Activated naive CD4-positive, alpha-beta T cell treated with anti-CD3 and anti-CD28 coated beads for 36 hours (primary cell): ENCODE measurements at places on chromosomes 3 and 15. TPM values are rescaled to one million over a fixed set of nuclear protein-coding genes. Genes with fewer than 3 reads are reported as not detected.

DNA sequence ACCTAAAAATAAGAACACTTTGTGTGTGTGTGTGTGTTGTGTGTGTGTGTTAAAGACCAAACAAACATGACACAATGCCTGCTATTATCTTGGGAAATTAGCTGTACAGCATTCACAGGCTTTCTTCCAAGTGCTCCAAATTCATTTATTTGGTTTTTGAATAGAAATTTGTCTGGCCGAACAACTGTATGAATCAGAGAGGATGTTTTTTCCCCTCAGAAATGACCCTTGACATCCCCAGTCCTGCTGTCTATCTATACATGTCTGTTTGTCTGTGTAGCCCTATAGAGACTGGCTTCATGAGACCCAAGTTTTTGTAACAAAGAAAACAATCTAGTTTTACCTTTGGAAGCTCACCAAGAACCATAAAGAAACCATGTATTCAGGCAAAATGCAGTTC, 549.8 kb downstream of the NSUN3 start:
- DNase-seq, result no peak

The CSPG5 gene
- 0.19 TPM for total RNA-seq

- no peak for DNase-seq
These were observed 97.9 kb downstream of the NAALADL2 start for GRCh38 chr3:174957081-174957480.

The NME9 gene
- total RNA-seq, result 2.4 TPM

The GOLGA6L4 gene
- total RNA-seq, result 0.76 TPM

DNA sequence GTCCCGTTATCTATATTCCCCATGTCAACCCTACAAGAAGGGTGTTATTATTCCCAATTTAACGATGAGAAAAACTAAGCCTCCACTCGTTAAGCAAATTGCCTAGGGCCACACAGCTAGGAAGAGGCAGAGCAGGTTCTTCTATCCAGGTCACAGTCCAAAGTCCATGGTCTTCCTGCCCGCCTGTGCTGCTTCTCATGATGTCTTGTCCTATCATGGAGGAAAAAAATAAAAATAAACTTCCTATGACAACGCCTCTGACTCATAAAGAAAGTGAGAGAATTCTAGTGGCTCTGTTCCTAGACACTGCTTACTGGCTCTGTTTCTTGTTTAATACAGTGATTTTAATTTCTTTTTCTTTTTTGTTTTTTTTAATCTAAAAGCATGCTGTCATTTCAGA, 9.7 kb downstream of the COL8A1 start:
- DNase-seq, result no peak

The KNG1 gene
- not detected for total RNA-seq

- no peak for DNase-seq
These were observed 360.1 kb upstream of the THRB start for GRCh38 chr3:24854748-24855147.

DNA sequence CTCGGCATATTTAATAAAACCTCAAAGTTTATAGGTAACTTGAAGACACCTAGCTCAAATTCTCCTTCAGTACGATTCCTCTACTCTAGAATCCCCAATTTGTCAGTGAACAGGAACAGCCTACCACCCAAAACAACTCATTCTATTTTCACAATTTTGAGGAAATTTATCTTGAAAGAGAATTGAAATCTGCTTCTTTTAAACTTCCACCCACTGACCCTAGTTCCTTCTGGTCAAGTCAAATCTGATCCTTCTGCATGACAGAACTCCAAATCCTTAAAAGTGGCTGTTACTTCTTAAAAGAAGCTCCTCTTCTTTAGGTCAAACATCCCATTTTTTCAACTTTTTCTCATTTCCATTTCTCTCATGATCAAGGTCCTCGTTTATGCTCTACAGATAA, 4.4 kb downstream of the GABPB1 start:
- no peak for DNase-seq

- no peak for DNase-seq
These were observed 74.1 kb downstream of the GAP43 start for GRCh38 chr3:115697263-115698053.

The FBXO40 gene
- not detected for total RNA-seq

The PATL2 gene
- 6.3 TPM for total RNA-seq

DNA sequence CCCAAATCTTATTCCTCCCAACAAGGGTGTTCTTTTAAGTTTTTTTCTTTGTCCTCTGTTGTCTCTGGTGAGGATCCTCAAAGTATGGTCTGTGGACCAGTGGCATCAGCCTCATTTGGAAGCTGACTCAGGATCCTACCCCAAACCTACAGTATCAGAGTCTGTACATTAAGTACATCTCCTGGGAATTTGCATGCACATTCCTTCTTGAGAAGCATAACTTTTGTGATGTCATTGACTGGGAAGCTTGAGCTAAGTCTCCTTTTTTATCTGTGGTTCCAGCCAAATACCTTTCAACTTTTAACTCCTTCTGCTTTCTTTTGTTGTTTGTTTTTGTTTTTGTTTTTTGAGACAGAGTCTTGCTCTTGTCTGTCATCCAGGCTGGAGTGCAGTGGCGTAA, 40.5 kb downstream of the ARMC8 start:
- DNase-seq, result no peak

GRCh38 chr3:56001537-56001936, 466.7 kb downstream of the ERC2 start:
- no peak for DNase-seq

DNA sequence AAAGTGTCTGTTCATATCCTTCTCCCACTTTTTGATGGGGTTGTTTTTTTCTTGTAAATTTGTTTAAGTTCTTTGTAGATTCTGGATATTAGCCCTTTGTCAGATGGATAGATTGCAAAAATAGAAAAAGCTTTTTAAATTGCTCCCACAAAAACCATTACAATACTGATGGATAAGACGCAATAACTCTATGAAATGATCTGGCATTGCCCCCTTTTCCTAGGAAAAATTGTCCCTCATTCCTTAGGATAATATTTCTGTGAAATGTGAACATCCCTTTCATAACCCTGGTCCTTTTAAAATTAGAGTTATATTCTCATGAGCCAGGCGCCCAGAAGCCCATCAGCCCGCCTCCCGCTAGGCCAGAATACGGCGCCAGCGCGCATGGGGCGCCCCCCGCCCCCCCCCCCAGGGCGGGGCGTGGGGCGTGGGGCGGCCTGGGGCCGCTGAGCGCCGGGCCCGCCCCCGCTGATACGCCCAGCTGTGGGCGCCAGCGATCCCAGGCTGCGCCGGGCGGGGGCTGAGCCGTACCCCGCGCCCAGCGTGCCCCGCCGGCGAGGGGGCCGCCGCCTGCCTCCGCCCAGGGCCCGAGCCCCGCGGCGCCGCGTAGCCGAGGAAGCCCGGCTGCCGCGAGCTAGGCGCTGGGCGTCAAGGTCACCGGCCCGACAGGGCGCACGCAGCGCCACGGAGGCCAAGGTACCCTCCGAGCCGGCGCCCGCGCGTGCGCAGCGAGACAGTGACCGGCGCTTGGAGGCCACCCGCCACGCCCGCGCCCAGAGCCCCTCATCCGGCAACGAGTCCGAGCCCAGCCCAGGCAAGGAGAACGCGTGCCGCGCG, 11.1 kb upstream of the ROPN1B start:
- DNase-seq, result no peak

DNA sequence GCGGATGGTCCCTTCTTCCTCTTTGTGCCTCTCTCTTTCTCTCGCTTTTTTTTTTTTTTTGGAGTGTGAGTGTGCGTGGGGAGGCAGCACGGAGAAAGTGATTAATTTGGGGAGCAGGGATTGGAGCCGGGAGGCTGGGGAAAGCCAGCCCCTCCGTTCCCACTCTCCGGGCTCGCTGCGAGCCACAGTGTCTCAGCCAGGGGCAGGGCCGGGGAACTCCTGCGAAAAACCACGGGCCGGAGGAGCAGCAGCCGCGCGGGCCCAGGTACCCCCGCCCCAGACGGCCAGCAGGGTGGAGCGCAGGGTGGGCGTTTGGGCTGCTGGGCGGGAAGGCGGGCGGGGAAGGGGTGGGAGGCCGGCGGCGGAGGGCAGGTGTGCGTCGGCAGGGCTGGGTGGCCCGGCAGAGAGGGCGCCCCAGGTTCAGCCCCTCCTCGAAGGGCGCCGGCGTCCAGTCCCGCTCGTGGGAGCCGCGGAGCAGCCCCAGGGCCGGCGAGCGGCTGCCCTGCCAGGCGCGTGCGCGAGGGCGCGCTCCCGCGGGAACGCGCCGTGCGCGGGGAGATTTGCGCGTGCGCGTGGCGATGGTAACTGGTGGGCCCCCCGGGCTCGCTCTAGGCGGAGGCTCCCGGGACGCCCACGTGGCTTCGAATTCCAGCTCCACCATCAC, 1.4 kb downstream of the CHL1 start:
- no peak for DNase-seq
